ENCODE measurements at places on chromosomes 6 and 20.
A peak's percentile ranks its signal among the peaks of the same experiment; 100 is the strongest.

- DNase-seq, result no peak
These were observed 51.4 kb upstream of the PTGIS start for GRCh38 chr20:49619113-49620048.

DNA sequence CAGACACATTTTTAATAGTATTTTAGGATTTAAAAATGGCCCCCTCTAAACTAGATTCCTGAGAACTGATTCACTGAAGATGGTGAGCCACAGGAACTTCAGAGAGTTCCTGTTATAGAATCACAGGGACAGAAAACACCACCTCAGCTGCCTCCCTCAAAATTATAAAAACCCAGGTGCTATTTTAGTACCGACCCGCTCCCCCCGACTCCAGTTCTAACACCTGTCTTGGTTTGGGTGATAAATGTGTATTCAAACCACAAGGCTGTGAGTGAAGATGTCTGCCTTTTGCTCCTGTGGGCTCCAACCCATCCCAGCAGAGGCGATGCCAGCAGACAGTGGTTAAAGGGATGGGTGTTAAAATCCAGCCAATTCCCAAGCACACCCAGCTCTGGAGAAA lies 127.4 kb upstream of the LY86 start:
- no peak for DNase-seq

DNA sequence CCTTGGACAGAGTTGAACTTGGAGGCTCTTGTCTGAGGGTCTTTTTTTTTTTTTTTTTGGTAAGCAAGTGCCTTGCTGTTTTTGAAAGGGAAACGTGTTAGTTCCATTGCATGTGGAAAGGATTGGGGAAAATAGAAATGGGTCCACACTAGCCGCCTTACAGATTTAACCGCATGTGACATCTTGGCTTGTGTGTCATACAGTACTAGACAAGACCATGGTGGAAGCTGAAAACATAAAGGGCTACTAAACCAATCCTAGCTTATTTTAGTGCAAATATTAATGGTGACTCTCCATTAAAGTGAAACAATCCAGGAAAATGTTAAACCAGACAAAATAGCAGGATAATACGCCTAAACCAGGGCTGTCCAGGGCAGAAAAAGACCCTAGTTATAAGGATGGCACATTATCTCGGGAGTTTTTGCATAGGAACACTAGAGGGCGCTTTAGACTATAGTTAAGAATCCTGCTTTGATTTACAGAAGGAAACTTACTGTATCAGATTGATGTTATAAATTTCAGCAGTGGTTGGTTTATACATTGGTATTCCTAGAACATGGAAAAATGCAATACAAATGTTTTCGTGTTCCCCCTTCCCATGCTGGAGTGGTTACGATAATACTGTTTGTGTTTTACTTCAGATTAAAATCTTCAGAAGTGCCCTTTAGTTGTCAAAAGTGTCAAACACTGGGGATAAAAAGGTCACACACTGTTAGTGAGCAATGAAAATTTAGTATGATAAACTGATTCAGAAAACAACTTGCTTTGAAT lies 59.8 kb upstream of the DEK start:
- DNase-seq, result no peak

DNA sequence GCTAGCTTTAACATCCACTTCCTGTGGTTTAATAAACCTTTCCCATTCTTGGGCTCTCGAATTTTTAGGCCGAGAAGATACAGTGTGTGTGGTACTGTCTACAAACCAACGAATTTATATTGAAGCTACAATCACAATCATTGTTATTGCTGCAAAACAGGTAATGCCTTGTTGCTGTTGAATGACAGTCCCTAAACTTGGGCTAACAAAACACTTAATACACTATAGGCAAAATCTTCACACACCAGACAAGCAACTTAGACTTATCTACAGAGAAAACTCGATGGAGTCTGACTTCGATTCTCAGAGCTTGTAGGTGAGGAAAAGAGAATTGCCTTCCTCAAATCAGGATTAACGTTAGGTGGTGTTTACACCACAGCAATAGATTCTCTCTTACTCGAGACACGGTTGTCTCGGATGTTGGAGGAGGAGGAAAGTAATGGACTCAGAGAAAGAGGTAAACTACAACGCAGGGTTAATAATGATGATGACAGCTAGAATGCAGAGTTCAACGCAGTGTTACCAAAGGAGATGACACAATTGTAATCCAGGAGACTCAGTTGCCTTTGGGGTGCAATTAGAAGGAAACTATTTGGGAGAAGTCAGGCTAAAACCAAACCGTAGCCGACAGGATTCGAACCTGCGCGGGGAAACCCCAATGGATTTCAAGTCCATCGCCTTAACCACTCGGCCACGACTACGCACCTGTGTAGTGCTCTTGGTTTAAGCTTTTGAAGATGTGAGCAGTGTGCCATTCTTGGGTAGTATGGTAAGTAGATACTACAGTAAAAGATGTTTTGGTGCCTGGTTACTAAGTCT lies 32.5 kb upstream of the ZNF184 start:
- no peak for DNase-seq

DNA sequence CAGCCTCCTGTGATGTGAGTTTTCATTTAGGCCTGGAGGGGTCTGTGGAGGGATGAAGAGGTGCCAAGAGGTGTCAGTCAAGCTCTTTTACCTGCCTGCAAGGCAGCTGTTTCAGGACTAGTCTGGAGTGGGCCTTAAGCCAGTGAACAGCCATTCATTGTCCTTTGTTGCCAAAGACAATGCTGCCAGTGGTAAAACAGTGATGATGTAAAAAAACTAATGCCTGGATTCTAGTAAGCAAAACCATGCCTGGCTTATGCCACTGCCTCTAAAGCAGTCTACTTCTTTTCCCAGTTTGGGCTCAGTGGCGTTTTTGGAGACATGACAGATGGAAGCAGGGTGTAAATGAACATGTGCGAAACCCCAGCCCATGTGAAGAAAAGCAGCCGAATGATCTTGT lies 93.5 kb upstream of the KCNK16 start:
- DNase-seq, result no peak

GRCh38 chr6:85684809-85685171 lies 42.1 kb upstream of the SYNCRIP start:
- no peak for DNase-seq

DNA sequence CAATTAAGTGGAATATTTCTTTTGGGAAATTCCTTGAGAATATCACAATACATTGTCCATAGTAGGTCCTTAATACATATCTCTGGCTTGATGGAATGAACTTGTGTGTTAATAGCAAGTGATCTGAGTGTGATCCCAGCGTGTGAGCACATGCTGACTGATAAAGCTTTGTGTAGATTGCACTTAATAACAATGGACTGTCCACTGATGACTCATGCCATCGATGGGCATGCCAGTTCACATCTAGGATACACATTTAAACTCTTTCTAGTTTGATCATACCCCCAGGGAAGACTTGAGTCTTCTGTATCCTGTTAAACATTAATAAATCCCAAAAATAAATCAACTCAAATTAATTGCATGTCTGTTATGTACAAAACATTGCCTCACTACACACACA lies 454.3 kb upstream of the SPTLC3 start:
- DNase-seq, result no peak

GRCh38 chr6:21423106-21423854 lies 170.3 kb upstream of the SOX4 start:
- DNase-seq, result no peak

- DNase-seq, result no peak
These were observed 135.3 kb downstream of the ARID1B start for GRCh38 chr6:156912431-156912830.

GRCh38 chr6:117425431-117426153 lies at the start of gene ROS1:
TSS of gene ROS1 (minus strand) at chr6:117425942. CDS start at chr6:117425656, 286 bp downstream.
- no peak for DNase-seq

DNA sequence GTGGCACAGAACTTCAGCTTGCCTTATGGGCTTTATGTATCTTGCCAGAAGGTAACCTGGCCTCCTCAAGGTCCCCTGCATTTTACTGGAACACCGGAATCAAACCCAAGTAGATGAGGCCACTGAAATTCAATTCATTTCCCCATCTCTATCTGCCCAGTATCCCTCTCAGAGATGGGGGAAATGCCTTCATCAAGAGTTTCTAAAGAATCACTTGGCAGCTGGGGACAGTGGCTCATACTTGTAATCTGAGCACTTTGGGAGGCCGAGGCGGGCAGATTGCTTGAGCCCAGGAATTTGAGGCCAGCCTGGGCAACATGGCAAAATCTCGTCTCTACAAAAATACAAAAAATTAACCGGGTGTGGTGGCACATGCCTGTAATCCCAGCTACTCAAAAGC lies 12.9 kb downstream of the MDGA1 start:
- DNase-seq, result no peak

- no peak for DNase-seq
These were observed 9.3 kb upstream of the NQO2 start for GRCh38 chr6:2990248-2990931.

DNA sequence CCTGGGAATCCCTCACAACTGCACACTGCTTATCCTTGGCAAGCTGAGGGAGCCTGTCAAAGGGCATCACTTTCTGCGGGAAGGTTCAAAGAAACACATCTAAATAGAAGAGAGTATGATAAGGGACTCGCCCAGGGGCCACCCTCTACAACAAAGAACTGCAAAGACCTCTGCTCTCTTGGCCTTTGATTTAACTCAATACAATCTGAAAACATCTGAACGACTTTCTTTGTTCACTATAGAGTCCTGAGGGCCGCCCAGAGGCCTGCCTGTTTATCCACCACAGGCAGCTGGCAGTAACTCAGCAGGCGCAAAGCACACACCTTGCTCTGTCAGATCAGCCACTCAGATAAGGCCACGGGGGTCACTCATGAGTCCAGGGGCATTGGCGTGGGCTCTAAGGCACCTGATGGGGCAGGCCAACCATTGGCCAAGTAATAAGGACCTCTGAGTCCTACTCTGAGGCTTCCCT lies 139.3 kb downstream of the UNC5CL start:
- DNase-seq, result no peak

DNA sequence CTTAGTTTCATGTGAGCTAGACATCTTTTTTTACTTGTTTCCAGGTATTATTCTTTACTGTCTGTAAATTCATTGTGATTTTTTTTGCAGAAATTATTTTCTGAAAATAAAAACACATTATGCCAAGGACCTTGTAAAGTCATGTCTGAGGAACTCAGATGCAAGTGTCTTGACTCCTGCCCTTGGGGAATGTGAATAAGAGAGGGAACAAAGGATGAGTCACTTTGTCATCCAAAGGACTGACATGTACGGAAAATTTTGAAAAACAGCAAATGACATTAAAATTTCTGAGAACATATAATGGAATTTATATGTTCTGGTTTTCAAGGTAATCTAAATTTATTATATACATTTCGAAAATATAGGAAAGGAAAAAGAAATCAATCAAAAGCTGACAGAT lies 660.4 kb downstream of the CD109 start:
- DNase-seq, result no peak

DNA sequence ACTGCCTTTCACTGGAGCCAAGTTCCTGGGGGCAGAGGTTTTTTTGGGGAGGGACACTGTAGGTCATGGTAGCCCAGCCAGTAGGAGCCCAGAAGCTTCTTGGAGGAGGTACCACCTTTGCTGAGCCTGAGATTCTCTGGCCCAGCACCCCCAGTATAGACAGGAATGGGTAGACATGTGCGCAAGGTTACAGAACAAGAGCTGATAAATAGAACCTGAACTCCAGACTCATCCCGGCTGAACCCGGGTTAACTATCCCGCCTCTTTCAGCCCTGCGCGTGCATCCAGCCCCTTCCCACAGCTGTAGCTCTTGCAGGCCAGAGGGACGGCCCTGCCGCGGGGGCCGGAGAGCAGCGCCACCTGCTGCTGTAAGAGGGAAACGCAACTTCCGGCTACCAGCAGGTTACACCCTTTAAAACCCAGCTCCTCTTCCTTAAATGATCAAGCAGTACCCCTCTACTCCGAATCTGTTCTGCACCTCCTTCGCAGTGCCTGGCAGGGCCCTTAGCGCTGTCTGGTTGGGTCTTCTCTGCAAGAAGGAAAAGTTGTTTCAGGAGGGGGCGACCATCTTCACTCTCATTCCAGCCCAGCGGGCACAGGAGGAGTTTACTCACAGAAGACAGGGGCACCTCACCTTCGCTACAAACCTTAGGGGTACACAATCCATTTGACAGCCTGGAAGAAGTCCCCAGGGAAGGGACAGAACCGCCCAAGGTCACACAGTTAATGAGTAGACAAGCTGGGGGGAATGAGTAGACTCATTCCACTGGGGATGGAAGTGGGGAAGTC lies 7.5 kb downstream of the SRXN1 start:
- DNase-seq, result peak; percentile 44

GRCh38 chr20:62897666-62898065 lies 28.6 kb downstream of the DIDO1 start:
- DNase-seq, result no peak

All from stimulated activated CD8-positive, alpha-beta memory T cell treated with anti-CD3 and anti-CD28 coated beads, Interleukin-4, amount 100 ng/mL, for 24 hours (primary cell).